GM12864 (cell line): ENCODE measurements at places on chromosomes 6 and 20.

DNA sequence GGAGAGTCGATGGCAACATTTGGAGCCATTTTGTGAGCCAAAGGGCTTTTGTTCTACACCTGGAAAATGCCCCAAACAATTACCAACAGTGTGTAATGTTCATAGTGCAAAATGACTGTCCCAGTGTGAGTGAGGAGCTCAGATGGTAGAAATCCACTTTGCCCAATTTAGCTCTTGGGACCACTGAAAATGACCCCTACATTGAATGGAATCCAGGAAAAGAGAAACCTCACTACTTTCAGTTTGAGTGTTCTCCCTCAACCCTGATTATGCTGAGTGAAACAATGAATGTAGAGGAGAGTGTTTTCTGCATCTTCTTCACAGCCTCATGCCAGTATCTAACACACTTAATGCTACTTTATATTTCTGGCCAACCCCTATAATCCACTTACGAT is 84.9 kb upstream of the NRN1 start:
- DNase-seq = no peak

- DNase-seq = no peak
Measured at GRCh38 chr6:19362396-19362795, 474.8 kb upstream of the ID4 start.

GRCh38 chr20:45293041-45294002 is 13.3 kb upstream of the RBPJL start:
- peak; percentile 2 for DNase-seq

DNA sequence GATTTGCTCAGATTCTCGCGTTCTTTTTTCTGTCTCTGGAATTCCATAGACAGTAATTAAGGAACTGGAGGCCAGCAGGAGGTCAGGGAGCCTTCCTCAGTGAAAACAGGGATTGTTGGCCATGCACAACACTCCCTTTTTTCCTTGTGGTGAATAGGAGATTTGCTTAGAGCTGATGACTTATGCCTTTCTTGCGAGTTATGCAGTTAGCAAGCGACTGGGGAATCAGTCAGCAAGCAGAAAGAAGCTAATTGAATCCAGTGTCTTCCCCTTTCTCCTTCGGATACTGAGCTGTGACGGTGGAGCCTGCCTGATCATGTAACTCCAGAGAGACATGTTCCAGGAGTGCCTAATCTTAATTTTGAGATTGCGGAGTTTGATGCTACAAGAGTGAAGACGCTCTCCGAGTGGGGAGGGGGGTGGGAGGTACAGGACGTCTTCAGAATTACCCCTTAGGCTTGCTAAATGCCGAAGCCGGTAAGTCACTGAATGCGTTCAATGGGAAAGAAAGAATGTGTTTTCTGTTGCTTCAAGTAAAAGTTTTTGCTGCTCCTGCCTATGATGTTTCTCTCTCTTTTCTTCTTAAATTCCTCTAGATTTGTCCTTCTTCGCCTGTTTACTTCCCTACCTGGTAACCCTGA is 165.9 kb downstream of the SASH1 start:
- DNase-seq = no peak

DNA sequence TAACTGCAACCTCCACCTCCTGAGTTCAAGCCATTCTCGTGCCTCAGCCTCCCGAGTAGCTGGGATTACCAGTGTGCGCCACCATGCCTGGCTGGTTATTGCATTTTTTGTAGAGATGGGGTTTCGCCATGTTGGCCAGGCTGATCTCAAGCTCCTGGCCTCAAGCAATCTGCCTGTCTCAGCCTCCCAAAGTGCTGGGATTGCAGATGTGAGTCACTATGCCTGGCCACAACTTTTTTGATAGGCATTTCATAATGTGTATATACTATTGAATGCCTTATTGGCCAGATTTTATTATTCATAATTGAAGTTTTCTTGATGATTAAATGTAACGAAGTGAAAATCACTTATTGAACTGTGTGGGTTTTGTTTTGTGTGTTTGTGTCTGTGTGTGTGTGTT is 27.9 kb downstream of the FIG4 start:
- no peak for DNase-seq

DNA sequence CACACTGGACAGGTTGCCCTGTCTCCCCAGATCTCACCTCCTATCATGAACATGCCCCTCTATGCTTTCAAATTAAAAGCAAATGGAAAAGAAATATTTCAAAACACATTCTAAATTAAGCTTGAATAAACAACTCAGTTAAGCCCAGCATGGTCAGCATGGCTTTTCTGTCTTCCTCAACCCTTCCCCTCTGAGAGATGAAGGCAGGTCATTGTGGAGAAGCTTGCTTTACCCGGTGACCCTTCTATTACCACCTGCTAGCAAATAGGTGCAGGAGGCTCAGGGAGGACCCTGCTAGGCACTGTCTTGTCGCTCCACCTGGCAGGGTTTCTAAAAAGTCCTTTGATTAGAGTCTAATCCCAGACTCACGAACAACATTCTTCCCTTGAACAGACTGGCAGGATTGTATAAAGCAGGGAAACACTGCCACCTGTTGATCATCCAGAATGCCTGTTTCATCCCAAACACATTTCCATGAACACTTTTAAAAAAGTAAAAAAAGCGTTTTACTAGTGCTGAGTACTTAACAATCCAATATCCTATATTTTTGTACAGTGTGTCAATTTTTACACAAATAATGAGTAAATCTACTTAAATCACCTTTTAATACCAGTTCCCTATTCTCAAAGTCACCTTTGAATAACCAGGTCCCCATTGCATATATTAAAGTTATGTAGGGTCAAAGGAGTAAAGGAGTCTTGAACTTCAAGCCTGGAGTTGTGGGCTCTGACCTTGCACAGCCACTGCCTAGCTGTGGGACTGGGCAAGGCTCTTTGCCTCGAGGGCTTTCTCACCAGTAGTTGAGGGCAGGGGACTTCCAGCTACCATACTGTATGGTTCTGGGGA is 75.5 kb downstream of the GPR6 start:
- DNase-seq = no peak

GRCh38 chr20:24089576-24089975 is 101.0 kb upstream of the GGTLC1 start:
- DNase-seq = no peak

DNA sequence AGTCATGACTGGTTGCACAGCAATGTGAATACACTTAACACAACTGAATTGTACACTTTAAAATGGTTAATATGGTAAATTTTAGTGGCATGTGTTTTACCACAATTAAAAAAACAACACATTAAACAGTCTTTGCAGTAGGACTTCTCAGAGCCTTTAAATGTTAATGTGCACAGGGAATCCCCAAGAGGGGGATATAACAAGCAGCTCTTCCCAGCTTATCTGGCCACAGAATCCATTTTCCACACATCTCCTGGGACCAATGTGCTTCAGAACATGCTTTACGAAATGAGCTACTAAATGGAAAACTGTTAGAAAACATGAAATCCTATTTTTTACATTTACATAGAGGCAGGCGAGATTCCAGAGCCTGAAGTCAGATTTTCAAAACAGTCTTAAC is 44.4 kb downstream of the FYN start:
- no peak for DNase-seq

GRCh38 chr6:24844061-24844460 is 45.3 kb upstream of the ARMH2 start:
- DNase-seq = no peak
